ENCODE measurements at places on chromosomes 1 and 21.
A peak's percentile ranks its signal among the peaks of the same experiment; 100 is the strongest.

DNA sequence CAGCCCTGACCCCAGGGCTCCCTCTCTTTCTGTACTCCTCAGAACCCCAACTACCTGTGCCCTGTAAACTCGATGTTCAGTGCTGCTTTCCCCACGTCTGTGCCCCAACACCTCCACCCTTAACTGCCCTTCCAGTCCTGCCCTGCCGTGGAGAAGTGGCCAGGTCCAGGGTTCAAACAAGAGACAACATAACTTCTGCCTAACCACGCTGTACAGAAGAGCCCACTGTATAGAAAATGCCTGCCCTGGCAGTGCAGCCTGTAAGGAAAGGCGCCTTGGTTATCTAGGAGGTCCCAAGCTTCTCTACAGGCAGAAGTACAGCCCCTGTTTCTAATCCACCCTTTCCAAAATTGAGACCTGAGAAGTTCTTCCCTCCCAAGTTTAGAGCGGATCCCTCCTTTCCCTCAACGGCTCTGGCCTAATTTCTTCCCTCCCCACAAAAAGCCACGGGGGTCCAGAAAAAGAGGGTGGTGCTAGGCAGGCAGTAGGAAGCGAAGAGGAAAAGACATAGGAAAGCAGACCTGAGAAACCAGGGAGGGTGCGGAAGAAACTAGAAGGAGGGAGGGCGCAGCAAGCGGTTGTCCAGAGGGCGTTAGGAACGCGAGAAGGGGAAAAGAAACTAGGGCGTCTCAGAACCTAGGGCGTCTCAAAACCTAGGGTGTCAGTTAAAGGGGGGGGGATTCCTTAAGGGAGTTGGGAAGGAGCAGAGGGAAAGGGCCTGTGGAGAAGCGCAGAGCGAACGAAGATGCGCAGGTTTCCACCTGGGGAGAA, 3.2 kb downstream of the DMRTA2 start:
- no peak for DNase-seq

DNA sequence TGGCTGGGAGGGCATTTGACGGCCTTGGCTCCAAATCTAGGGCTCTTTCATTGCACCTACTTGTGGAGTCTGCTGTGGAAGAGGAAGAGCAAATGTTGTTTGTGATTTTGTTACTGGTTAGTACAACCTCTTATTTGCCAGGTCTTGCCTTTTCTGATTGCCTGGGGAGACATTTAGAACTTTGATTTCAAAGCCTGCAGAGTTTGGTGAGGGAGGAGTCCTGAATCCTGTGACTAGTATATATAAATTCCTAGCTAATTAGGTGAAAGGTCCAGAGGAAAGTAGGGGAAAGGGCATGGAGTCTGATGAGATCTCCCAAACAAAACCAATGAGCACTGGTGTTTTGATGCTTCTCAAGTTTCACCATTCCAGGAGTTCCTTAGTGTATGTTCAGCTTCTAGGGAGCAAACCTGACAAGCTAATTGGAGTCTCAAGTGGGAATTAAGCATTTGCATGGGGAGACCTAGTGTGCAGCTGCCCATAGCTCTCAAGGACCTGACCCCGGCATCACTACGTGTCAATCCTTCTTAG, 5.1 kb upstream of the HMGCS2 start:
- no peak for DNase-seq

DNA sequence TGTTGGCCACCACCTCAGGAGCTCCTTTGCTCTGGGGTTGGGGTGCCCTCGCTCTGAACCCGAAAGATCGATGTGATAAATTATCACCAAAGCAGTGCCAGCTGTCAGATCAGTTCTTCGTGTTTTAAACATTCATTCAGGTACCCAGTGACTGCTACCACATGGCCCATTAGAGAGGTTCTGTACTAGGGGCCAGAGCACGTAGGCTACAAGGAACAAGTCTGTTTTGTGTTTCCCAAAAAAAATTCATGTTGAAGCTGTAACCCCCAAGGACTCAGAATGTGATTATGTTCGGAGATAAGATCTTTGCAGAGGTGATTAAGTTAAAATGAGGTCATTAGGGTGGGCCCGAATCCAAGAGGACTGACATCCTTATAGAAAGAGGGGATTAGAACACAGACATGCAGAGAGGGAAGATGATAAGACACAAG, 526.9 kb downstream of the NPHP4 start:
- no peak for DNase-seq

DNA sequence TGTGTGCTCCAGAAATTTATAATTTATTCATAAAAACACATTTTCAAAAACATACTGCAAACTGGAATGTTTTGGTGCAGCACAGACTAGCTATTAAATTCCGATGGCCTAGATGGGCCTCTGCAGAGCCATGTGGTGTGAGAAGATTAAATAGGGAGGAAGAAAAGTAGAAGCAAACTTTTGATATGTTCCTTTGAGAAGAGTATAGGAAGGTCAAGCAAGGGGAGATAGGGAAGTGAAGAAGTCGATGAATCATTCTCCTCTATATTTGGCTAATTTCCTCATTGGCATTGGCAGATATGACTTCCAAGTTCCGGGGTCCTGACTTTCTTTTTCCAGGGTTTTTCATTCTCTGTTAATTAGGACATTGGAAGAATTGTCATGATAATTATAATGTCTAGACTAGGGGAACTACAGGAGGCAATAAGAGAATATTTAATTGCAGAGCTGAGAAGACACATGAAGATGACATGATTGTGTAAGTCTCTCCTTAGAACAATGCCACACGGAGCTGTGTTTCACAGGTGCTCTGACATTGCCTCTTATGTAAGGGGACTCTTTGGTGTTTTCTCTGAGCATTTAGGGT, 19.3 kb upstream of the ZNF326 start:
- DNase-seq = no peak

- DNase-seq = no peak
These were observed 142.5 kb downstream of the DHRS3 start for GRCh38 chr1:12475530-12475934.

DNA sequence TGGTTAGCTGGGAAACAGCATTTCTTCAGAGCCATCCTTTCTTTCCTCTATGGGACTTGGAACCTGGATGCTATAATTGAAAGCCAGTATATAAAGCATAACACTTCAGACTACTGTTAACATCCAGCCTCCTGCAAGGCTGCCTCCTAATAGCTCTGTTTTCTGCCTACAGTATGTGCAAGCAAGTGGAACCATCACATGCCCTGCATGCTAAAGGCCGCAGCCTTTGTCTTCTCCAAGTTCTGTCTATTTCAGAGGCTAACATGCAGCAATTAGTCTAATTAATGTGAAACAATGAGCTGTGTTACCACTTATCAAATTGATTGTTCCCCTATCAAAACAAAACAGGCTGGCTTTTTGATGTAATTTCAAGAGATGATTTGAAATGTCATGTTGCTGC, 82.7 kb upstream of the ESRRG start:
- no peak for DNase-seq

GRCh38 chr1:56453016-56453415, 126.3 kb downstream of the PLPP3 start:
- no peak for DNase-seq

GRCh38 chr1:170872663-170873062, 62.7 kb upstream of the MROH9 start:
- no peak for DNase-seq

- DNase-seq = no peak
These were observed 225.7 kb downstream of the GREM2 start for GRCh38 chr1:240385985-240386978.

- DNase-seq = peak; percentile 21
These were observed at the start of gene PTGFRN for GRCh38 chr1:116909512-116910378. Gene PTGFRN (plus strand): TSS chr1:116909916. CDS start chr1:116910204, 288 bp downstream.

- no peak for DNase-seq
These were observed 159.1 kb upstream of the KCNK2 start for GRCh38 chr1:214923278-214923915.

DNA sequence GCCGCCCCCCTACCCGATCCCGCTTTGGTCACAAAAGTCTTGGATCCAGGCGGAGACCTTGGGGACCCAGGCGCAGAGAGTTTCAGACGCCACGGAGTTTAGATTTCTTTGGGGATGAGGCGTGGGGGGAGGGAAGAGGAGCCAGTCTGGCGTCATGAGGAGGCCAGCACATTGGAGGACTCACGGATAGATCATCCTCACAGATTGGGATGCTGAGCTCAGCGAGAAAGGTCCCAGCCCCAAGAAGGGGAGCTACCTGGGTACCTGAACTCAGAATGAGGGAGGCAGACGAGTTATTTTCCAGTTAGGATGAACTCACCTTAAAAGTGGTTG, 393 bp downstream of the ELAPOR1 start:
- DNase-seq = no peak

GRCh38 chr1:152110365-152110859, 4.8 kb downstream of the TCHH start:
- DNase-seq = no peak

DNA sequence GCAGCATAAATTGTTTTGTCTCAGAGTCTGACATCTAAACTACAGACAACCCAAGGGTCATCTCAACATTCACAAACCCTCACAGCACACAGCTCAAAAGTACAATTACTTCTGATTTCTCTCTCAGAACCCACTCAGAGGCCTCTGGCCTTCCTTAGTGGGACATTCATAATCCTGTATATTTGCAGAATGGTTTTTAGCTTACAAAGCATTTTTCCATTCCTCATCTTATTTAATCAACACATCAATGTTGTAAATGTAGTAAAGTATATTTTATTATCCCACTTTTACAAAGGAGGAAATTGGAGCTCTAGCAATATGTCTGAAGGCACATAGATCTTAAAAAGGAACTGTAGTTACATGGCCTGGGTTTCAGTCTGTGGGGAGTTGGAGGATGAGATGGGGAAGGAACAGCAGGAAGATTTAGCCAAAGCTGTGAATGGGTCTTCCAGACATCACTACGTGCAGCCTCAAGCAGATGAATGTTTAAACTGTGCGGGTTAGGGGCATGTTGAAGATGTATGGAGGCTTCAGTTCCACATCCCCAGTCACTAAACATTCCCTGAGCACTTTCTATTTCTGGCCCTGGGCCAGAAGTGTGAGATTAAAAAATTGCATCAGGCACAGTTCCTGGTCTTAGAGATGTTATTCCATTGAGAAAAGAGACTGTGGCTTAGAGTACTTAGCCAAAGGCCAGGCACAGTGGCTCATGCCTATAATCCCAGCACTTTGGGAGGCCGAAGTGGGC, 13.3 kb downstream of the AKNAD1 start:
- no peak for DNase-seq

- DNase-seq = no peak
These were observed 703.1 kb downstream of the ADGRL2 start for GRCh38 chr1:82503822-82504221.

DNA sequence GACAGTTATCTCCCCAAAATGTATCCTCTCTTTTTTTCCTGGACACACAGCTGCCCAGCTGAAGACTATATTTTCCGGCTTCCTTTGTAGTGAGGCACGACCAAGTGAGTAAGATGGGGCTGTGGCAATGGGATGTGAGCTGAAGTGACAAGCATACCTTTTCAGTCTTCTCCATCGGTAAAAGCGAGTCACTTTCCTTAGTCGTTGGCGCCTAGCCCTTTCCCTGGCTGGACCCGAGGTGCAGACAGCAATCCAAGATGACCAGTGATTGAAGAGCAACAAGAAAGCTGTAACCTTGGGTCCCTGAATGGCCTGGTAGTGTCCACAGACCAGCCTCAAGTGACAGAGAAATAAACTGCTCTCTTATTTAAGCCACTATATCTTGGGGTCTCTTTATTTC, 155.2 kb downstream of the NR5A2 start:
- no peak for DNase-seq

DNA sequence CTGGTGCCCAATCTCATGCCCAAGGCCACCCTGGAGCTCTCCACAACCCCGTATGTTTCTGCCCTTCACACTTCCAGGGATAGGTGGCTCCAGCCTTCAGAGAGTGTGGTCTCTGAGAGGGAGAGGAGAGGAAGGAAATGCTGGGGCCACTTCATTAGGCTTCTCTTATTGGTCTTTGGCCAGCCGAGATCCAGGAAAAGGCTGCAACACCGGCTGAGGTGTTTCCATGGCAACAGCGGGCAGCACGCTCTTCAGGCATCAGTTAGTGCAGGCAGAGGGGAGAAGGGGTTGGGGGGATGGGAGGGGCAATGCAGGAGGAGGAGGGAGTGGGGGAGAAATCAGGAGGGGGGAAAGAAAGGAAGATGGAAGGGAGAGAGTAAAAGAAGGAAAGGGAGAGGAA, 275.1 kb upstream of the GJB5 start:
- no peak for DNase-seq

DNA sequence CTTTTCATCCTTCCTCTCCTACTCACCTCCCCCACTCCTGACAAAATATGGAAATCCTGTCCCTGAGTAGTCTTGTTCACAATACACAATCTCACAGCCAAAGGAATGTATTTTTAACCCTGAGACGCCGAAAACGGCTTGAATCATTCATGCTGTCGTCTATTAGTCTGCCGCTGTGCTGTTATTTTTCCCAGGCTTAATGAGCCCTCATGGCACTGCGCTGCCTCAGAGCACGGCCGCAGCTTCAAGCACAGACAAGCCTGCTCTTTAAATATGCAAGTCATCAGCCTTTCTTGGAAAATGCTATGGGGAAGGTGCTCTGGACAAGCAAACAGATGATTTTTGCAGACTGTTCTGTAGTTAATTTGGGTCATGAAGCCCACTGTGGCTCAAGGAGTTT, 302.7 kb downstream of the DISC1 start:
- DNase-seq = no peak

DNA sequence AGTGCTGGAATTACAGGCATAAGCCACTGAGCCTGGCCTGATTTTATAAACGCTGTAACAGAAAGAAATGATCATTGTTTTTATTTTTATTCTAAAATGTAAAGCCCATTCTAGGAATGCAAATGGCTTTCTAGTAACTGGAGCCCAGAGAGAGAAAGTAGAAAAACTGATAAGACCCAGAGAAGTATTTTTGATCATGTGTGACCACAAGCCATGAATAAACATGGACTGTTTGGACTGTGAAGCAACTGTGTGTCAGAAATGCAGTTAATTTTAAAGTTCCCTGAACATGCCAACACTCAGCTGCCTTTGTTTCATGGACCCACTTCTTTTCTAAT, 39.7 kb downstream of the EIF2B3 start:
- DNase-seq = no peak

DNA sequence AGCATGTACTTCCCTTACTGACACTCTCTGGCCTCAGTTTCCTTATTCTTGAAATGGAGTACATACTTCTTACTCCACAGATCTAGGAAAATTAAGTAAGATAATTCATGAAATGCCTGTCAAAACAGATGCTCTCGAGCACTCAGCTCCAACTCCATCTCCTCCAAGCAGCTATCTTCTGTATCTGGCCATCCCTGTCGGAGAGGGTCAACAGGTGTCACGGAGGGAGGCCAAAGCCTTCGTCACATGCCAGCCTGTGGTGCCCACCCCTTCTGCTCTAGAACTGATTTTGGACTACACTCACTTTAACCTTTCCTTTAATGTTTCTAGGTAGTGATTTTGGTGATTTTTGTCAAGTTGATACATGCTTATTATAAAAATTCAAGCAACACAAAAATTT, 18.8 kb upstream of the PKP1 start:
- DNase-seq = no peak
